Activated naive CD4-positive, alpha-beta T cell treated with Interleukin-2 at 50 U/mL for 16 hours (primary cell): ENCODE measurements at places on chromosomes 16 and 17.

DNA sequence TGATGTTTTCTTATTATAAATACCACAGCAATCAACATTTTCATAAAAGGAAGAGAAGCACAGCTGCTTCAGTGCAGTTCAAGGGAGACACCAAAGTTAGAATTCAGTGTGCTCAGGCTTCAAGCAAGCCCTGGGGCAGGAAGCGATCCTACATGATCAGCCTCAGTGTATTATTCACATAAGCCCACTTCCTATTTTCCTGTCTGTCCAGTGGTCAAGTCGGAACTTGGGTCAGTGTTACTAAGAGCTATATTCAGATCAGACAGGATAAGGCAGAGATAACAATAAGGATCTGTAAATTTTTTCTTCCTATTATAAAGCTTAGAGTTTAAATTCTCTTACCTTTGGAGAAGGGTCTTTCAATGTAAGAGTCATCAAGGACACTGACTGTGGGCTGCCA is 12.9 kb downstream of the HEATR6 start:
- no peak for DNase-seq

GRCh38 chr17:63937319-63937718 is 5.2 kb upstream of the CD79B start:
- no peak for DNase-seq

DNA sequence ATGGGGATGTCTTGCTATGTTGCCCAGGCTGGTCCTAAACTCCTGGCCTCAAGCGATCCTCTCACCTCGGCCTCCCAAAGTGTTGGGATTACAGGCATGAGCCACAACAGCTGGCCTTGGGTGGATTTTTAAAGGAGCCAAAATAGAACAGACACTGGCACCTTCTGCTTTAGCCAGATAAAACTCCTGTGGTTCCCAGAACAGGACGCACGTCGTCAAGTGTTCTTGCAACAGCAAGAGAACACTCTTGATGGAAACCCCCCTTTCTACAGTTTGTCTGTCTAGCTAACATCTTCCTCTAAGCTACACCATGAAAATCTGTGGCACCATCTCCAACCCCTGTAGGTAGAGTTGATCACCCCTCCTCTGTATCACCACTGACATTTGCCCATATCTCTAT is 122.6 kb downstream of the NPIPB5 start:
- no peak for DNase-seq

GRCh38 chr17:32870969-32871368 is 6.0 kb downstream of the MYO1D start:
- no peak for DNase-seq

- DNase-seq: no peak
Observed at GRCh38 chr16:84218176-84218823, 21.5 kb downstream of the KCNG4 start.

DNA sequence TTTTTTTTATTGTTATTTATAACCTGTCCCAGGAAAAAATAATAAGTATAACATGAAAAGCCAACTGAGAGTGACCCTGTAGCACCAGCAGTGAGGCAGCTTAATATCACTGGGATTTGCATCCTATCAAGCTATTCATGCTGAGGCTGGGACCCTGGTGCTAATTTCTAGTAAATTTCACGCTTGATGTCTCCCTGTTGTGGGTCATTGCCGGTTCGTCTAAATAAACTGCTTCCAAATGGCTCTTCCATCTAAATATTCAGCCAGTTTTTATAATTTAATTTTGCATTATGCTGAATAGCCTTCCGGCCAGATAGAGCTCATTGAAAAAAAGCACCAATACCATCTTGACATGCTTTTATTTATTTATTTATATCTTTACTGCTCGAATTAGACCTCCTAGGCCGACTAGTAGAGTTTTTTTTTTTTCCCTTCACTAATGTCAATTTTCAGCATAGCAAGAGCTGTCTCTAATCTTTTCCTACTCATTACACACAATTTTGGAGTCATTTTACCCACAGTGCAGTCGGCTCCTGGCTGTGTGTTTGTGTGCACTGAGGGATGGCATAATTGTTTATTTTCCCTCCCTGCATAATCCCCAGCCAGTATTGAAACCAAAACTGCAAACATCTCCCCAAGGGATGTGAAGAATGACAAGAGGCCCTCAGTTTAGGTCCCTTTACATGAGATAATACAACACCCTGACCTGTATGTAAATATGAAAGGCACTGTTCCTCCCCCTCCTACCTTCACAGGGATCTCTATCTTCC is 168.8 kb downstream of the AATF start:
- DNase-seq: no peak

DNA sequence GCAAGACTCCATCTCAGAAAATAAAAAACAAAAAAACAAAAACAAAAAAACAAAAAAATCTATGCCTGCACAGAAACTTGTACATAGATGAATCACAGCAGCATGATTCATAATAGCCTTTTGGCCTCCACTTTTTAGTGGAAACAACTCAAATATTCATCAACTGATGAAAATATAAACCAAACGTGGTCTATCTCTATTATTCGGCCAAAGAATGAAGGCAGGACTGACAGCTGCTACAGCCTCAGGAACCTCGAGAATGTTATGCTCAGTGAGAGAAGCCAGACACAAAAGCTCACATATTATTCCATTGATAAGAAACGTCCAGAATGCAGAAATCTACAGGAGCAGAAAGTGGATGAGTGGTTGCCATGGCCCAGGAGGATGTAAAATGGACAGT is 19.8 kb downstream of the PPL start:
- DNase-seq: no peak

DNA sequence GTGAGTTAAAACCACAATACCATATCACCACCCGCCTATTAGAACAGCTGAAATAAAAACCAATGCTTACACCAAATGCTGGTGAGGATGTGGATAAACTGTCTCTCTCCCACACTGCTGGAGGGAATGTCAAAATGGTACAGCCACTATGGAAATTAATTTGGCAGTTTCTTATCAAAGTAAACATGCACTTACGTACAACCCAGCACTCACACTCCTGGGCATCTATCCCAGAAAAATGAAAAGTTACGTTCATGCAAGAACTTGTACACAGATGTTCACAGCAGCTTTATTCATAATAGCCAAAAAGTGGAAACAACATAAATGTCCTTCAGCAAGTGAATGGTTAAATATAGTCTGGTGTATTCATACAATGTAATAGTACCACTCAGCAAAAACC is 173.2 kb upstream of the MYOCD start:
- no peak for DNase-seq

DNA sequence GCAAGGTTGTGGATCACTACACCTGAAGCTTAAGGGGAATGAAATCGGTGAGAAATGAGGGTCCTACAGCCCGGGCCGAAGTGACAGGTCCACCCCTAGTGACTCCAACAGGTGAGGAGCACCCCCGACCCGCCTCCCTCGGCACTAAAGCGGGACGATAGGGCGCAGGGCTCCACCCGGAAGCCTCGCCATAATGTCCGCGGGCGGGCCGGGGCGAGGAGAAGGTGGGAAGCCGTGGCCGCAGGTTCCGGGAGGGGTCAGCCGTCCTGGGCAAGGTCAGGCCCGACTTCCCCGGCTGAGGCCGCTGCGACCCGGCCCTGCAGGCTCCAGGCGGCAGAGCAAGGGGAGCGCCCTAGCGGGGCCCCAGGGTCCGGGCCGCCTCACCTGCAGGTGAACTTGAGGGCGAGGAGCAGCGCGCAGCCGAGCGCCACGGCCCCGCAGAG is 543 bp downstream of the TXNDC11 start:
- peak; percentile 57 for DNase-seq

- DNase-seq: no peak
Observed at GRCh38 chr17:8705427-8705826, 39.2 kb downstream of the CCDC42 start.

DNA sequence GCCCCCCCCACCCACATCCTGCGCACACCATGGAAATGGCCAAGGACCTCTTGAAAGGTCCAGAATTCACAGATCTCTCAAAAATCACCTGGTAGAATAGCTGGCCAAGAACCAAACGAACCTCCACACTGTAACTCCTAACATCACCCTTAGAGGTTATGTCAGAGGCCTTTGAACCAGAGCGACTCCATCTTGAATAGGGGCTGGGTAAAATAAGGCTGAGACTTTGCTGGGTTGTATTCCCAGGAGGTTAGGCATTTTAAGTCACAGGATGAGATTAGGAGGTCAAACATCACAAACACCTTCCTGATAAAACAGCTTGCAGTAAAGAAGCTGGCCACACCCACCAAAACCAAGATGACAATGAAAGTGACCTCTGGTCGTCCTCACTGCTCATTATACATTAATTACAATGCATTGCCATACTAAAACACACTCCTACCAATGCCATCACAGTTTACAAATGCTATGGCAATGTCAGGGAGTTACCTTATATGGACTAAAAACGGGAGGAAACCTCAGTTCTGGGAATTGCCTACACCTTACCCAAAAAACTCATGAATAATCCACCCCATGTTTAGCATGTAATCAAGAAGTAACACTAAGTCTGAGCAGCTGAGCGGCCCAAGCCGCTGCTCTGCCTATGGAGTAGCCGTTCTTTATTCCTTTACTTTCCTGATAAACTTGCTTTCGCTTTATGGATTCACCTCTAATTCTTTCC is 34.8 kb downstream of the SYCE1L start:
- no peak for DNase-seq

DNA sequence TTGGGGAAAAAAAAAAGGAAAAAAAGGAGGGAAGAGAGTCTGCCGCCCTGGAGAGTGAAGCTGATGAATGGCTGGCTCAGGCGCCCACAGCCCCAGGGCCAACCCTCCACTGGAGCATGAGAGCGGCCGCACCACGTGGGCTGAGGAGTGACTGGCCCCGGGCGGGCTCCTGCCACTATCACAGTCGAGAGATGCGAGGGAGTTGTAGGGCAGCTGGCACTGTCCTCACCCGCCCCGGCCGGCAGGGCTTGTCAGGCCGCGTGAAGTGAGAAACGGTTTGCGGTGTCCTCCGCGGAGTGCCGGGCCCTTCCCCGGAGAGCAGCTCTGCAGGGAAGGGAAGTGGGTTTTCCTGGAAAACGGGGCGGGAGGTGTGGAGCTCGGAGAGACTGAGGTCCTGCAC is 45.9 kb downstream of the JPH3 start:
- DNase-seq: no peak

DNA sequence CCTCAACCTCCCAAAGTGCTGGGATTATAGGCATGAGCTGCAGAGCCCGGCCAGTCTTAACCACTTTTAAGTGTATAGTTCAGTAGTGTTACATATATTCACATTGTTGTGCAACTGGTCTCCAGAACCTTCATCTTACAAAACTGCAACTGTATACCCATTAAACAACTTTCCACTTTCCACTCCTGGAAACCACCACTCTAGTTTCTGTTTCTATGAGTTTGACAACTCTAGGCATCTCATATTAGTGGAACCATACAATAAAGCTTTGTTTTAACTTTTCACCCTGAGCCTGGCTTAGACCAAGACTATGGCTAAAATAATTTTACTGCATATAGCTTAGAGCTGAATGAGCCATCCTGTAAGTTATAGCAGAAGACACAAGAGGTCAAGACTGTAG is 108.0 kb upstream of the GOT2 start:
- DNase-seq: no peak
